Activated naive CD4-positive, alpha-beta T cell treated with Interleukin-2 at 50 U/mL for 16 hours (primary cell): ENCODE measurements at places on chromosomes 6 and 20.

- no peak for DNase-seq
Measured at GRCh38 chr6:137043710-137044365, 927 bp downstream of the IL20RA start.

- no peak for DNase-seq
Measured at GRCh38 chr6:34657307-34657978, 39.1 kb downstream of the ILRUN start.

DNA sequence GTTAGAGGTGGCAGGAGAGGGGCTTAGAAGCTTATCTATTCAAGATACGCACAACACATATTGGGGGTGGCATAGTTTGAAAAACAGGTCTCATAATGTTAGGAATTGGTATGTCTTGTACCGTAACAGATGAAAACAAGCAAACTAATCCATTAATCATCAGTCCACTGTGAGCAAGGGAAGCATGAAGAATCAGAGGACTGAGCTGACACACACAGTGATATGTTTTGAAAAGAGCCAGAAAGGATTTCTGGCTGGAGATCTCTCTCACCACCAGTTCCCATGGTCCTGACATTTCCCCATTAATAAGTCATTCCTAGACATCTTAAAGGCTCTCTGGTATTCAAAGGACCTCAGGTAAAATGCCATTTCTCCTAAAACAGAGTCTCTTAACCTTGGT is 158.8 kb upstream of the PHACTR1 start:
- no peak for DNase-seq

DNA sequence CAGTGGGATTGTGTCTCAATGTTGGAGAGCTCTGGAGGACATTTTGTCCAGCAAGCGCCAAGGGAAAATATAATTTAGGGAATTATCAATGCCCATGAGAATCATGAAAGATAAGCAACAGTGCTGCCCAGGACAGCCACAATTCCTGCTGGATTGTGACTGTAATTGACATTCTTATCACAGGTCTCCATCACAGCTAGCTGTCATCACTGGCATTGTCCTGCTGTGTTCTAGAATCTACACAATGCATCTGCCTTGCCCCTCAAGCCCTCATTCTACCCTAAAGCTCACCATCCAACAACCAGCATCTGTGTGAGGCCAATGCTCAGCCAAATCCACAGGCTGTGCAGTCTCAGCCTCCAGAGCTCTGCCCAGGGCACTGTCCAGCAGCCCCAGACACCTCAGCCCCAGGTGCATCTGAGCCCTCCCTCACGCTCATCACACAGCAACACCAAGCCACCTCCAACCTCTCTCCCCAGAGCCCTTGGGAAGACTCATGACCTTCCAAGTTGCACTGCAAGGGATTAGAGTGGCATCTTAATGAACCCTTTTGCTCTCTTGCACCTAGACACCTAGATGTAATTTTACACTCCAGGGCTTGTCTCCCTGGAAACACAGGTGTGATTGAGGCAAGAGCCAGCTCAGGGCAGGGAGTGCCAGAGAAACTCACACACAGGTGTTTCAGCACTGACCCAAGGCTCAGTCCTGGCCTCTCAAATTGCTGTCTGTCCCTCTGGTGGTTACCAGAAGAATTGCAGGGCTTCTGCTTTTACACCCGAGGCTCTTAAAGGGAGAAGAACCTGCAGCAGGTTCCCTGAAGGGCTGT is 85.2 kb upstream of the PHACTR3 start:
- DNase-seq = peak; percentile 8

DNA sequence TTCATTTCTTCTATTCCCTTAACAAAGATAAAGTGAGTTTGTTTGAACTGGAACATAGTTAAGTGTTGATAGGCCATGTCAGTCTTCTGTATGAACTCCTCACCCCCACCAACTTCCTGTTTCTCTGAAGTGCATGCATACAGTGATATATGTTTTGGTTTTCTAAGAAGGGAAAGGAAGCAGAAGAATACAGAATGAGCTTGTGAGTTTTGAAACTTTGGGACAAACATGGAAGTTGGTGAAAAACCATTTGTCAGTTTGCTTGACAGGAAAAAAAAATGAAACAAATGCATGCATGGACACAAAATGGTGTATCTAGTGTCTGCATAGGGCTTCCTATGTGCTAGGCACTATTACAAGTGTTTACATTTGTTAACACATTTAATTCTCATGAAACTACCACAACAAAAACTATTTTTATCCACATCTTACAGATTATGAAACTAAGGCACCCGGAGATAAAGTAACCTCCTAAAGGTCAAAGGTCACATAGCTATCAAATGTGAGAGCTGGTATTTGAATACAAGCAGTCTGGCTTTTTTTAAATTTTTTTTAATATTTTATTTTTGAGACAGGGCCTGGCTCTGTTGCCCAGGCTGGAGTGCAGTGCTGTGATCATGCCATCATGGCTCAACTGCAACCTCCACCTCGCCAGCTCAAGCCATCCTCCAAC is 105.9 kb downstream of the ADGRB3 start:
- DNase-seq = no peak
